ENCODE measurements at places on chromosomes 2 and 18.

DNA sequence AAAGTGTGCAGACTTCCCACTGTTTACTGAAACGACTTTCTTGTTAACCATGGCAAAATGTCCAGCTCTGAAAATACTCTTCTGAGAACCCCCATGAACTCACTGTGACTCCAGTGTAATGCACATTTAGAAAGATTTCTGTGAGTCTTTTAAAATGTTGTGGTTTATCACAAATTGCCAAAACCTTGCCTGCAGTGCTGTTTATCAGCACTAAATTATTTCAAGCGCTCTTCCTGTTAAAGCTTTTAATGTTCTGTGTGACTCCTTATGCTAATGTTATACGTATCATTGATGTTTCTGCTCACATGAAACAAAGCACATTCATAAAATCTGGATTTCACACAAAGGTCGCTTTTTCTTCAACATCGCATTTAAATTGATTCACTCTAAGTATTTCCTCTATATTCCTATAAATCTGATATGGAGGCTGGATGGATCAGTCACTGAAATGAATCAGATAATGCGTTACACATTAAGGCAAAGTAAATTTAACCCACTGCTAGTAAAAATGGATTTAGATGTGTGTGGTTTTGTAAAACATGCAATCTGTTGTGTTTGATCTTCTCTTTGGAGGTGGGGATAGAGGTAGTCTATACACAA lies 521.2 kb downstream of the NYAP2 start:
- peak; percentile 67 for DNase-seq

- peak; percentile 65 for DNase-seq
Measured at GRCh38 chr2:105866216-105867185, 121.8 kb downstream of the NCK2 start.

DNA sequence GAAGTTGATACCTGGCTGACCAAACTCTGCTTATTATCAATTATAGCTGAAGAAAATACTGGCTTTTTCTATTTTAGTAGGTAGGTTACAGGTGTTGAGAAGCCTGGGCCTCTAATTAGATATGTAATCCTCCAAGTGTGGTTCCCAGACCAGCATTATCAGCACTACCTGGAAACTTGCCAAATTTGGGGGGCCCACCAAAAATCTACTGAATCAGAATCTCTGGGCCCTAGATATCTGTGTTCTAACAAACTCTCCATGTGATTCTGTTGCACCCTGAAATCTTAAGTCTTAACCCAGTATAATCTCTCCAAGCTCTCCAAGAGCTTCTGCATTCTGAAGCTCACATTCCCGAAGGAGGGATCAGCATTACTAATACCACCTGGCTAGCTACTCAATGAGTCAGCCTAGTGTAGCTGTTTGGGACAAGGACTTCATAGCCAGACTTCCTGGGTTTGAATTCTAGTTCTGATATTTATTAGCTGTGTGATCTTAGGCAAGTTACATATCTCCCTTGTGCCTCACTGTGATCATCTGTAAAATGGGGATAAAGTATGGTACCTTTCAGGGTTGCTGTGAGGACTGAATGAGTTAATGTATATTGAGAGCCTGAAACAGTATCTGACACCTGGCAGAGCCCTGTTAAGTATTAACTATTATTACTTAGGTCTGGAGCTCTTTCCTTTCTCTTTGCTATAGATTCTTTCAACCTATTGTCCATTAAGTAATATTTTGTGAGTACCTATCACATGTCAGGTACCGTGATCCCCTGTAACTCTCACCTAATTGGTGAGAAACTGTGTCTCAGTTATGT lies 94.1 kb upstream of the CD302 start:
- DNase-seq: peak; percentile 73

- no peak for DNase-seq
Measured at GRCh38 chr2:167069855-167070254, 181.6 kb downstream of the XIRP2 start.

DNA sequence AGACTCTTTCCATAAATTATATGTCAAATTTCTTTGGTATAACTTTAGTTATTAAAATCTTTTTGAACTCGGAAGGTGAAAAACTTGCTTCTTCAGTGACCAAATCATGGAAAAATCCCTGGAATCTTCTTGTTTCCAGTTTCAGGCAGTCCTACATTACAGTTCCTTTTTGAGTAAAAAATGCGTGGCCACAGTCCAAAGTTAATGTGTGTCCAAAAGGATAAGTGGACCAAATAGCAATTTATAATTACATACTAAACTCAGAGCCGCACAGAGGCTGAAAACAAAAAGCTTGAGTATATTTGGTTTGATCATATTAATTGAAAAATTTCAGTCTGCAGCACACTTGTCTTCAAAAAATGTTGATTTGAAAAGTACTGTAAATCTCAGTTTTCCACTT lies 28.4 kb upstream of the DYNC2LI1 start:
- DNase-seq: peak; percentile 89

DNA sequence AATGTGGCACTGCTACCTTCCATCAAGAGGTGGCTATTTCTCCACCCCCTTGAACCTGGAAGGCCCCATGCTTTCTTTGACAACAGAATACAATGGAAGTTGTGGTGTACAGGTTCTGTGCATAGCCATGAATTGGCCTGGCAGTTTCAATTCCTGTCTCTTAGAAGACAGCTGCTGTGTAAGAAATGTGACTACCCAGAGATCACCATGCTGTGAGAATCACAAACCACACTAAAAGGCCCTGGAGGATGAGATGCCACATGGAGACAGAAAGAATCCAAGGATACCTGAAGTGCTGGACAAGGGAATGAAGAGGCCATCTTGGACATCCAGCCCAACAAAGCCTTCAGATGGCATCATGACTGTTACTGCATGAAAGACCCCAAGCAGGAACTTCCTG lies 47.7 kb upstream of the EHBP1 start:
- no peak for DNase-seq

DNA sequence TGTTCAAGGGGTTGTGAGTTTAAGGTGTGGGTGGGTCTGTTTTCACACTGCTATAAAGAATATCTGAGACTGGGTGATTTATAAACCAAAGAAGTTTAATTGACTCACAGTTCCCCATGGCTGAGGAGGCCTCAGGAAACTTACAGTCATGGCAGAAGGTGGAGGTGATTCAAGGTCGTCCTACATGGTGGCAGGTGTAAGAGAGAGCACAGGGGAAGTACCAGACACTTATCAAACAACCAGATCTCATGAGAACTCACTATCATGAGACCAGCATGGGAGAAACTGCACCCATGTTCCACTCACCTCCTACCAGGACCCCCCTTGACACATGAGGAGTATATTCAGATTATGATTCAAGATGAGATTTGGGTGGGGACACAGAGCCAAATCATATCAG lies 38.0 kb downstream of the RHBDD1 start:
- no peak for DNase-seq

- DNase-seq: no peak
Measured at GRCh38 chr2:45577441-45577840, 33.6 kb downstream of the SRBD1 start.

- DNase-seq: no peak
Measured at GRCh38 chr2:58606799-58607198, 365.7 kb upstream of the FANCL start.

DNA sequence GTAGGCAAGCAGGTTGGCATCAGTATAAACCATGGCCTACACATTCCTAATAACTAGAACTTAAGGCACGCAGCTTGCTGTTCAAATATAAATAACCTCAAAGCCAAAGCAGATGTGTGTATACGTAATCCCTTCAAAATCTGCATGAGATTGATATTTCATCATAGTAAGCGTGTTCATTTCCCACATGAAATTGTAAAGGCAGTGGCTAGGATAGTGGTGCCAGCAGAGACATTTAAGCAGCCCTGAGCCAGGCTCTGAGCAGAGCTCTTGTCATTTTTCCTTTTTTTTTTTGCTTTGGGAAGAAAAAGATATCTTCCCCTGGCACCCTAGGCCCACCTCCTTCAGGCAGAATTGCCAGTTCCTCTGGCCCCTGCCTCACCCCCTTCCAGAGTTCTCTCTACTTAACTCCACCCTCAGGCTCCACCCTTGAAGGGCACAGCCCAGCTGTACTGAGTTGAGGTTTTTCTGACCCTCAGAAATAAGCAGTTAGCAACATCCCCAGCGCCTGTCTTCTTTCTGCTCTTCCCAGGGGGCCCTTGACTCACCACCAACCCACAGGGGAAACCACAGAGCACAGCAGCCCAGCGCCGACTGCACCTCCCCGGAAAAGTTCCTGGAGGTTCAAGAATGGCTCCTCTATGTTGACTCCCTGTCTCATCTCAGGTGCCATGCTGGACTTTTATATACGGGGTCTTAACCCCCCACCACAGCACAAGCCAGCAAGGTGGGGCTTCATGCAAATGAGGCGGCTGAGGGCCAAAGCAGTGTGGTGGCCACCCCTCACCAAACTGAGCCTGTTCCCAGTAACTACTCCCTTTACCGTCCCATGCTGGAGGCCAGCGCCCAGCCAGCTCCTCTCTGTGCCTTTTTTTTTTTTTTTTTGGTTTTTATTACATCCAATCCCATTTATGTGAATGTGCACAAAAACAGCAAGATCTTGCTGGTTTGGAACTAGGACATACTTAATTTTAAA lies 84.7 kb downstream of the EHD3 start:
- DNase-seq: peak; percentile 69

- no peak for DNase-seq
Measured at GRCh38 chr18:58591286-58591685, 37.6 kb downstream of the ALPK2 start.

- DNase-seq: no peak
Measured at GRCh38 chr2:19346983-19347618, 11.3 kb downstream of the OSR1 start.

GRCh38 chr2:240731178-240731545 lies 39.5 kb downstream of the AQP12A start:
- no peak for DNase-seq

DNA sequence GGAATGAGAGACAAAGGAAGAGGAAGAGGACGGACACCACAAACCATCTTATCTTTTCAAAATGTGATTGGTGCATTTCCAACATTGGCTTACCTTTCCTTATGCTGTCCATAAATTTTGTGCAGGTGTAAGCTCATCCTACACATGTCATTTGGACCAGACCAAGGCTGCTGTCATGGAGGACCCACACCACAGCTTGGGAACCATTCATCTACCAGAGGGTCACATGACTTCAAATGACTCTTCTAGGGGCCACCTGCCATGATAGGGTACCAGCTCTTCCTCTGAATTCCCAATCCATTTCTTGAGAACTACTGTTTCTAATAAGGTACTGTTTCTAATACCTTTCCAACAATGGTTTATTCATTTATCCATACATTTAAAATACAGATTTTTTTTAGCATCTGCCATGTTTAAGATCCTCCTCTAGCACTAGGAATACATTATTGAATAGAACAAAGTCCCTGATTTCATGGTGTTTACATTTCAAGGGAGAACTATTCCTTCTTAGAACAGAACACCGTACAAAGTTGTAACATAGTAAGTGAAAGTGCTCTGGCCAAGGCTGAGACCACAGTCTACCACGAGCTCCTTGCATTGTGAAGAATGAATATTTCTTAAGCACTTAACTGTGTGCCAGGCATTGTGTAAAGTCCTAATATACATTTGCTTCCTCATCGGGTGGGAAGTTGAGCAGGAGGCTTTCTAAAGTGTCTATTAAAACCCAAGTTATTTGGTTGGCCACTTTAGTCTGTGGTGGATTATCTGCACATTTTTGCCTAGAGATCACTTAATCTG lies 246.1 kb upstream of the FN1 start:
- DNase-seq: no peak

- DNase-seq: no peak
Measured at GRCh38 chr18:58692422-58693185, 21.3 kb downstream of the MALT1 start.

DNA sequence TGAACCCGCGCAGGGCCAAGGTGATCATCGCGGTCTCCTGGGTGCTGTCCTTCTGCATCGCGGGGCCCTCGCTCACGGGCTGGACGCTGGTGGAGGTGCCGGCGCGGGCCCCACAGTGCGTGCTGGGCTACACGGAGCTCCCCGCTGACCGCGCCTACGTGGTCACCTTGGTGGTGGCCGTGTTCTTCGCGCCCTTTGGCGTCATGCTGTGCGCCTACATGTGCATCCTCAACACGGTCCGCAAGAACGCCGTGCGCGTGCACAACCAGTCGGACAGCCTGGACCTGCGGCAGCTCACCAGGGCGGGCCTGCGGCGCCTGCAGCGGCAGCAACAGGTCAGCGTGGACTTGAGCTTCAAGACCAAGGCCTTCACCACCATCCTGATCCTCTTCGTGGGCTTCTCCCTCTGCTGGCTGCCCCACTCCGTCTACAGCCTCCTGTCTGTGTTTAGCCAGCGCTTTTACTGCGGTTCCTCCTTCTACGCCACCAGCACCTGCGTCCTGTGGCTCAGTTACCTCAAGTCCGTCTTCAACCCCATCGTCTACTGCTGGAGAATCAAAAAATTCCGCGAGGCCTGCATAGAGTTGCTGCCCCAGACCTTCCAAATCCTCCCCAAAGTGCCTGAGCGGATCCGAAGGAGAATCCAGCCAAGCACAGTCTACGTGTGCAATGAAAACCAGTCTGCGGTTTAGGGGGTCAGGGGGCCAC lies 897 bp downstream of the GPR45 start:
- no peak for DNase-seq

GRCh38 chr2:132757002-132757589 lies 87.1 kb upstream of the LYPD1 start:
- no peak for DNase-seq

- no peak for DNase-seq
Measured at GRCh38 chr2:174074831-174075230, 109.7 kb upstream of the SP3 start.

DNA sequence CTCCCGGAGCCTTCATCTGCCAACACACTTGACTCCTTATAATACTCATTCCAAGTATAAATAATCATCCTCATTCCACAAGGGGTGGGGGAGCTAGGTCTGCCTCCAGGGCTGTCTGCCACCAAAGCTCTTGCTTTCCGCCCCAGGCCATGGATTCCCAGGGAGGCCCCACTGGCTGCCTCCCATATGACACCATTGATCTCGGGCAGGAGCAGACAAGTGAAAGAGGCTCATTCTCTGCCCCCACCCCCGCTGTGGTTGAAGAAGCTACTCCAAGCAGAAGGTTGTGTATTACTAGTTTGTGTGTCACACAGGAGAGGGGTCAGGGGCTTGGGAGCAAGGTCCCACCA lies 99.5 kb downstream of the MRO start:
- no peak for DNase-seq

GRCh38 chr2:119659601-119660342 lies 19.2 kb upstream of the TMEM177 start:
- DNase-seq: peak; percentile 53

DNA sequence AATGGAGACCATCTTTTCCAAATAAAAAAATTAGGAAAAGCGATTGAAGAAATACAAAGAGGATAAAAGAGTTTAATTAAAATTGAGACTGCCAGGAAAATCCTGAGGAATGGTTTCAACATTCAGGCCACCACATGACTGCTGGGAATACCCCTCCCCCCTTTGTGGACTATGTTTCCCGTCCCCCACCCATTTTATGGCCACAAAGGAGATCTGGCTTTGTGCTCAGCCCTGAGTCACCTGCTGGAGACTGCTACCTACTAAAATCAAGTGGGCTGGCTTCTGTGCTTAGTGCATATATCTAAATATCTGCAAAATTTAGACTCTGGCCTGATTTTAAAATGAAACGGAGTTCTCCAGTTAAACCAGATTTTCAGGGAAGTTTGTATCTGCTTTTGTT lies 10.1 kb downstream of the RND3 start:
- DNase-seq: peak; percentile 55
